Stimulated activated CD4-positive, alpha-beta T cell treated with anti-CD3 and anti-CD28 coated beads, Interleukin-1b, Interleukin-23, amount 100 ng/mL, for 1 hour (primary cell): ENCODE measurements at places on chromosomes 16 and 17.

- no peak for DNase-seq
These were observed 19.2 kb downstream of the KDM8 start for GRCh38 chr16:27222249-27223225.

GRCh38 chr16:68935008-68935407 is 91.7 kb downstream of the TANGO6 start:
- DNase-seq = no peak

- no peak for DNase-seq
These were observed 140.7 kb downstream of the IRX3 start for GRCh38 chr16:54145881-54146280.

DNA sequence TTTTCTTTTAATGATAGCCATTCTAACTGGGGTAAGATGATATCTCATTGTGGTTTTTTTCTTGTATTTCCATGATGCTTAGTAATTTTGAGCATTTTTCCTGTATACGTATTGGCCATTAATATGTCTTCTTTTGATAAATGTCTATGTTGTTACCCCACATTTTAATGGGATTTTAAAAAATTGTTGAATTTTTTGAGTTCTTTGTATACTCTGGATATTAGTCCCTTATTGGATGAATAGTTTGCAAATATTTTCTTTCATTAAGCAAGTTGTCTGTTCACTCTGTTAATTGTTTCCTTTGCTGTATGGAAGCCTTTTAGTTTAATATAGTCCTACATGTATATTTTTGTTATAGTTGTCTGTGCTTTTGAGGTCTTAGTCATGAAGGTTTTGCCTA is 79.8 kb downstream of the BCAS3 start:
- no peak for DNase-seq

GRCh38 chr16:82006036-82006435 is 5.2 kb downstream of the SDR42E1 start:
- no peak for DNase-seq

DNA sequence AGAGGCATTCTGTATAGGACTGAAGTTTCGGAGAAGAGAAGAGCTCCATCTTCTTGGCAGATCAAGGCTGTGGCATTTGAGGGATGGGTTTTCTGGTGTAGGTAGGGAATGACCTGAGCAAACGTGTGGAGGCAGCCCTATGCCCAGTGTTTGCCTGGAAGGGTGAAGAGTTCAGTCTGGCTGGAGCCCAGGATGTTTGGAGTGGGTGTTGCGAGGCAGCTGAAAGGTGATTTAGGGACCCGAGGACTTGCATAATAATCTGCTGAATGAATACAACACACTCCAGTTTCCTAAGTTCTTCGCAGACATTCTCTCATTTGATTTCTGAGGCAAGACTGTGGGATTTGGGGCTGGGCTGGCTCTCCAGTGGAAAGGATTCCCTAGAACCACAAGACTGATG is 186.2 kb downstream of the CYLD start:
- DNase-seq = no peak

DNA sequence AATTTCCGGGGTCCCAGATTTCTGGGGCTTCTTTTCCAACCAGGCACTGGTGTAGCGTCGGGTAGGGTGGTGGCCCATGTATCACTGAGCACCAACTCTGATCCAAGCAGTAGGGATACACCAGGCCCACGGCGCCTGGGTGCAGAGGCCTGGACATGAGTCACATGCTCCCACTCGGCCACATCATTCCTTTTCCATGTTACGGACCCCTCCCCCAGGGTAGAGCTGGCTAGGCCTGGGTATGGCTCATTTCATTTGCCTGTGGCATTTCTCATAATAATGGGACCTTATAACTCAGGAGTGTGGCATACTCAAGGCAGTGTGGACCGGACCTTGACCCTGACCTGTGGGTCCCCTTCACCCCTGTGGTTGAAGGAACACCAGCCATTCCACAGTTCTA is 18.0 kb upstream of the NDRG4 start:
- DNase-seq = no peak

GRCh38 chr16:82960918-82961317 is 334.1 kb downstream of the CDH13 start:
- no peak for DNase-seq

GRCh38 chr17:16473044-16474011 is 18.7 kb downstream of the LRRC75A start:
- no peak for DNase-seq

GRCh38 chr16:57000271-57001025 is 11.1 kb downstream of the NLRC5 start:
- DNase-seq = no peak
